ENCODE measurements at places on chromosomes 7 and 10. TPM values are rescaled to one million over a fixed set of nuclear protein-coding genes. Genes with fewer than 3 reads are reported as not detected.

DNA sequence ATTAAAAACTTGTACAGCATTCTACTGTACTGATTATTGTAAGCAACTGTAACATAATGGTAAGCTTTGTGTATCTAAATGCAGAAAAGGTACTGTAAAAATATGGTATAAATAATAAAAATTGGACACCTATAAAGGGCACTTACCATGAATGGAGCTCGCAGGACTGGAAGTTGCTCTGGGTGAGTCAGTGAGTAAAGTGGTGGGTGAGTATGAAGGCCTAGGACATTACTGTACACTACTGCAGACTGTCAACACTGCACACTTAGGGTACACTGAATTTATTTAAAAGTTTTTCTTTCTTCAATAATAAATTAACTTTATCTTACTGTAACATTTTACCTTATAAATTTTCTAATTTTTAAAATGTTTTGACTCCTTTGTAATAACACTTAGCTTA, 118.6 kb upstream of the ASAH2 start:
- no peaks in the 10 kb centered on the region for H3K27me3 ChIP-seq
- no peak overlapping the region for H3K4me3 ChIP-seq
- no peak overlapping the region for H3K27ac ChIP-seq
- H3K4me1 ChIP-seq: peaks cover 2% of the 10 kb centered on the region

- no peak overlapping the region for H3K27ac ChIP-seq
- no peaks in the 10 kb centered on the region for H3K27me3 ChIP-seq
- no peaks in the 10 kb centered on the region for H3K36me3 ChIP-seq
Measured at GRCh38 chr7:18119985-18120384, 92.3 kb upstream of the PRPS1L1 start.

DNA sequence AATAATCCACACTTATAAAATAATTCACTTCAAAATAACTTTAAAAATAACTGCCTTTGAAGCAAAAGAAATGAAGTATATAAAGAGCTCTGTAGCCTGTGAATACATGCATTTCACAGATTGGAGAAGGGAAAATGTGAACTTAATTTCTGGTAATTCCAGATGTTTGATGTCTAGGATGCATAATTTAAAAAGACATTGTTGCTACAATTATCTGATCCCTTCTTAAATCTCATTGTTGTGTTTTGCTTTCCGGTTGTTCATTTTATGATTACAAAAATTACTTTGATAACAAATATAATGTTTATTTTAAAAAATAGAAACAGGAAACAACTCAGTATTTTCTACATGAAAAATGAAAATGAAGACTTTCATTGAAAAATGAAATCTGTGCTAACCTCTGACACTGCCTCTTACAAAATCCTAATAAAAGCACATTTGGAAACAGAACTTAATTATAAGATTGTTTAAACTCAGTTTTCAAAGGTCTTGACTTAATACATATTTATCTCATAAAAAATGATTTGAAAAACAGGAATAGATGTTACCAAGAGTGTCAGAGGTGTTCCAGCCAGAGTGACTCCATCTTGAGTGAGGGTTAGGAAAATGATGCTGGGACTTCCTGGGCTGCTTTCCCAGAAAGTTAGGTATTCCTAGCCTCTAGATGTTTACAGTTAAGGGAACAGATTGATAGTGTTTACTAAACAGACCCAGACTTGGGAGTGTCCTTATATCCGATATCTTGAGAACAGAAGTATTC, 516.6 kb upstream of the SEMA3D start:
- DNase-seq: no peak
- no peak overlapping the region for H3K4me3 ChIP-seq
- H3K36me3 ChIP-seq: no peaks in the 10 kb centered on the region
- H3K27me3 ChIP-seq: no peaks in the 10 kb centered on the region

DNA sequence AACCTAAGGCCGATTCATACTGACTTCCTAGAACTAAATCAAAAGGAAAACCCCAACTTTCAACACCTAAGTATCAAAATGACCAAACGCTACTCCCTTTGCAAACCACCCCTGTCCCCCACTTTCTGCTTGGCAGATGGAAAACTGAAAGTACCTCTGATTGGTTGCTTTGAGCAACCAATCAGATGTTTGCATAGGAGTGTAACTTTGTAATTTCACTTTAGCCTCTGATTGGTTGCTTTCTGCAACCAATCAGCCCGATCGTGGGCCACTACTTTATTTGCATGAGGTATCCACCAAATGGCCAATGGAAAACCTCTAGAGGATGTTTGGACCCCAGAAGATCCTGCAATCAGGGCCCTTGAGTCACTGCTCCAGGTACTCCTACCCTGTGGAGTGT, 12.3 kb upstream of the SNX10 start:
- H3K27me3 ChIP-seq: no peaks in the 10 kb centered on the region
- H3K4me1 ChIP-seq: no peaks in the 10 kb centered on the region
- H3K36me3 ChIP-seq: no peaks in the 10 kb centered on the region
- DNase-seq: no peak

DNA sequence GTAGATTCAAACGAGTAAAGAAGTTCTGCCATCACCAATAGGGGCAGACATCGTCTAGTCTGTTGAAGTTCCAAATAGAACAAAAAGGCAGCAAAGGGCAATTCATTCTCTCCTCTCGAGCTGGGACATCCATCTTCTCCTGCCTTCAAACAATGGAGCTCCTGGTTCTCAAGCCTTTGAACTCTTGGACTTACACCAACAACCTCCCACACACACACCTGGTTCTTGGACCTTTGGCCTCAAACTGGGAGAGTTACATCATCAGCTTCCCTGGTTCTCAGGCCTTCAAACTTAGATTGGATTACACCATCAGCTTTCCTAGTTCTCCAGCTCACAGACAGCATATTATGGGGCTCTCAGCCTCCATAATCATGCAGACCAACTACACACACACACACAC, 9.8 kb upstream of the GIMAP5 start:
- no peaks in the 10 kb centered on the region for H3K27me3 ChIP-seq
- no peak overlapping the region for H3K27ac ChIP-seq
- H3K4me3 ChIP-seq: no peak overlapping the region
- no peak for DNase-seq
- H3K36me3 ChIP-seq: no peaks in the 10 kb centered on the region

DNA sequence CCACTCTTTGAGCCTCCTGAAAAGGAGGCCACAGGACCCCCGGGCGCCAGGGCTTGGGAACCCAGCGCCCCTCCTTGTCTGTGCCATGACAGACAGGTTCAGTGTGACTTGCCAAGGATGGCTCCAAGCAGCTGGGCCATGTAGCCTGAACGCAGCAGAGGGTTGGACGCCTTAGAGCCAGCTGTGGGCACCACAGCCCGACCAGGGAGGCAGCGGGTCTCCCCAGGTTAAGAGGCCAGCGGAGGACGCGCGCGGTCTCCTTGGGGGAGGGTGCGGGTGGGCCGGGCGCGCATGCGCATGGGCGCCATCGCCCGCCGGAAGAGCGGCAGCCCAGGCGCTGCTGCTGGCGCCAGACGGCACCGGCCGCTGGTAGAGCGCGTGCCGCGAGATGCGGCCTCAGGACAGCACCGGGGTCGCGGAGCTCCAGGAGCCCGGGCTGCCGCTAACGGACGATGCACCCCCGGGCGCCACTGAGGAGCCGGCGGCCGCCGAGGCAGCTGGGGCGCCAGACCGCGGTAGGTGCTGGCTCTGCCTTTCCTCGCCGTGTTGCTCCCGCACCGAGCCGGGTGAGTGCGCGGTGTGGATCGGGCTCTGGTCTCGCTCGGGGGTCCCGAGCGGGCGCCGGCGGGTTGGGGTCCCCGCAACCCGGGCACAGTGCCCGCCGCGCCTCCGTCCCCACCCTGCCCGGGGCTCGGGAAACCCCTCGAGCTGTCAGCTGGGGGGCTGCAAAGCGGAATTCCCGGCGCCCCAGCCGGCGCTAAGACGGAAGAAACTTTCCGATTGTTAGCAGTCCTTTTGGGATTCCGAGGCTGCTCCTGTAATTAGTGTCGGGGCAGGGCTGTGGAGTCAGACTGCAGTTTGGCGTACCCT, at the start of gene SLC35G1:
Gene SLC35G1, plus strand, starts transcription at position 333 of the 870 bp plus-strand sequence. Its CDS starts 56 bp downstream, at position 389.
- no peaks in the 10 kb centered on the region for H3K27me3 ChIP-seq
- H3K4me3 ChIP-seq: peak within 1 kb of the TSS; percentile 54
- no peaks in the 10 kb centered on the region for H3K4me1 ChIP-seq
- peak; percentile 24 for DNase-seq
- H3K27ac ChIP-seq: no peak within 1 kb of the TSS

- H3K36me3 ChIP-seq: no peaks in the 10 kb centered on the region
- no peak overlapping the region for H3K4me3 ChIP-seq
- no peak overlapping the region for H3K27ac ChIP-seq
Measured at GRCh38 chr10:30701451-30702173, 72.1 kb upstream of the LYZL2 start.

DNA sequence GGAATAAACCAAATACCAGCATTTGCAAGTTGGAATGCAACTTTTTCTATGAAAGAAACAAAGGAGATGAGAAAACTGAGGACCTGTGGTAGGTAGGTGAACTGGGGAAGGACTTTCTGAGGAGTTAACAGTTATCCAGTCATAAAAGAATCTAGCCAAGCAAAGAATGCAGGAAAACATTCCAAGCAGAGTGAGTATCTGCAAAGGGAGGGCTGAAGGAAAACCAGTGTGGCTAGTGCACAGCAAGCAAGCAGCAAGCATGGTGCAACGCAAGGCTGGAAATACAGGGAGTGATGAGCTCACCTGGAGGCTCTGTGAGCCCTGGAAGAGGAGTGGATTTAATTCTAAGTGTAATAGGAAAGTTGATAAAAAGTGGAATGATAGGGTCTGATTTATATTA, 44.0 kb downstream of the RTKN2 start:
- no peaks in the 10 kb centered on the region for H3K4me1 ChIP-seq
- no peaks in the 10 kb centered on the region for H3K36me3 ChIP-seq
- no peaks in the 10 kb centered on the region for H3K27me3 ChIP-seq
- no peak overlapping the region for H3K27ac ChIP-seq
- no peak for DNase-seq

DNA sequence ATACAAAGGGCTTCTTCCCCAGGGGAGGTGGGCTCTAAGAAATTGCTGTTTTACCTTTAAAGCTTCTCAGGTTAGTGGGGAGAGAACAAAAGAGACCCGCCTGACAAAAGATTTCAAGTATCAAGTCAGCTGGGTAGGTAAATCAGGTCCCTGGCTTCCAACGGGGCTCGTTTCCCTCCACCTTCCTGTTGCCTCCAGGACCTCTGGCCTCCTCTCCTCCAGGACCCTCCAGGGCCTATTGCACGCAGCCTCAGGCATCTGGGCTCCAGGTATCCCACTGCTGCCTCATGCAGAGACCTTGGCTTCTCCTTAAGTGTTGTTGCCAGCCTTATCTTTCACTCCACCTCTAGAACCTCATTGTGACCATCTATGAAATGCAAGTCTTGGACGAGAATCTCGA, 2.9 kb downstream of the BNIP3 start:
- no peaks in the 10 kb centered on the region for H3K36me3 ChIP-seq
- H3K27ac ChIP-seq: no peak overlapping the region
- no peak for DNase-seq
- no peak overlapping the region for H3K4me3 ChIP-seq
- H3K27me3 ChIP-seq: no peaks in the 10 kb centered on the region
- peaks cover 9% of the 10 kb centered on the region for H3K4me1 ChIP-seq

- peak overlapping the region; percentile 83 for H3K27ac ChIP-seq
- H3K36me3 ChIP-seq: no peaks in the 10 kb centered on the region
- no peak overlapping the region for H3K4me3 ChIP-seq
- H3K27me3 ChIP-seq: no peaks in the 10 kb centered on the region
- H3K4me1 ChIP-seq: peaks cover 18% of the 10 kb centered on the region
- DNase-seq: peak; percentile 91
Measured at GRCh38 chr7:157271991-157272324, 64.8 kb upstream of the DNAJB6 start.

DNA sequence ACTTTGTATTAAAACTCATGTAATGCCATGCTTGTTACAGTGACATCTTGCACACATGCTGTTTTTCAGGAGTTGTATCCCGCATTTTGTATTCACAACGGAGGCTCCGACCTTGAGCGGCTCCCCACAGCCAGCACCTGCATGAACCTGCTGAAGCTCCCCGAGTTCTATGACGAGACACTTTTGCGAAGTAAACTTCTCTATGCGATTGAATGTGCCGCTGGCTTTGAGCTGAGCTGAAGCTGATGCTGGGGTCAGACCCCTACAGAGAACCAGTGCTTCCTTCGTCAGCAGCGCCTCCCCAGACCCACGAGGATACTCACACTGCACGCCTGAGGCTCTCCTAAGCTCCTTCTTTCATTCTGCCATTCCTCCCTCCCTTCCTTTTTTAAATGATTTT, 69.3 kb upstream of the DNAJB6 start:
- H3K4me3 ChIP-seq: no peak overlapping the region
- no peak for DNase-seq
- no peaks in the 10 kb centered on the region for H3K36me3 ChIP-seq
- H3K27ac ChIP-seq: no peak overlapping the region
- H3K27me3 ChIP-seq: no peaks in the 10 kb centered on the region

DNA sequence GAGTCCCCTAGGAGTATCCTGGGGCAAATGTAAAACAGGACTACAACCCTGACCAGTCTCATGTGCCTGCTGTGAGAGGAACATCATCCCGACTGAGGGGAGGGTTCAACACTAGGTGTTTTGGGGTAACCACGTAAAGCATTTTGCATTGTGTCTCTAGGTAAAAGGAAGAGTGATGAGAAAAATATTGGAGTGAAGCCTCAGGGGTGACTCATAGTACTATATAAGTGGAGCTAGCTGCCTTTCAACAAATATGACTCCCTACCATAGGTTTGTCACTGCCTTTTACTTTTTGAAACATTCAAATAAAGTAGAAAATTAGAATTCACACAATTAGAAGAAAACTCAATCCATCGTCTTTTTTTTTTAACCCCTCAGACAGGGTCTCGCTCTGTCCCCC, 2.6 kb upstream of the CAMK2G start:
- no peak overlapping the region for H3K4me3 ChIP-seq
- no peaks in the 10 kb centered on the region for H3K27me3 ChIP-seq
- no peak overlapping the region for H3K27ac ChIP-seq
- no peaks in the 10 kb centered on the region for H3K36me3 ChIP-seq
- no peak for DNase-seq

- no peak overlapping the region for H3K27ac ChIP-seq
- no peak overlapping the region for H3K4me3 ChIP-seq
- no peaks in the 10 kb centered on the region for H3K36me3 ChIP-seq
- no peaks in the 10 kb centered on the region for H3K4me1 ChIP-seq
Measured at GRCh38 chr10:22986771-22987542, 59.1 kb downstream of the ARMC3 start.

- peaks cover 12% of the 10 kb centered on the region for H3K4me1 ChIP-seq
- no peak overlapping the region for H3K4me3 ChIP-seq
- H3K36me3 ChIP-seq: no peaks in the 10 kb centered on the region
Measured at GRCh38 chr10:97689559-97690020, 2.5 kb upstream of the AVPI1 start.

GRCh38 chr10:45373003-45373575, 927 bp upstream of the ALOX5 start:
- H3K27ac ChIP-seq: no peak overlapping the region
- peak overlapping the region; percentile 37 for H3K4me3 ChIP-seq
- no peaks in the 10 kb centered on the region for H3K27me3 ChIP-seq
- H3K4me1 ChIP-seq: peaks cover 6% of the 10 kb centered on the region
- no peak for DNase-seq

The SPOCK2 gene
- total RNA-seq: 5.1 TPM

The CALN1 gene
- total RNA-seq: 1.2 TPM

The PGAM2 gene
- 9.7 TPM for total RNA-seq

The CCDC7 gene
- total RNA-seq: 12.9 TPM

The PLPP4 gene
- total RNA-seq: 61.3 TPM

The ADGRA1 gene
- total RNA-seq: 0.14 TPM

The HMX3 gene
- not detected for total RNA-seq

The IL6 gene
- not detected for total RNA-seq
